ENCODE measurements at places on chromosomes 16 and 17.

DNA sequence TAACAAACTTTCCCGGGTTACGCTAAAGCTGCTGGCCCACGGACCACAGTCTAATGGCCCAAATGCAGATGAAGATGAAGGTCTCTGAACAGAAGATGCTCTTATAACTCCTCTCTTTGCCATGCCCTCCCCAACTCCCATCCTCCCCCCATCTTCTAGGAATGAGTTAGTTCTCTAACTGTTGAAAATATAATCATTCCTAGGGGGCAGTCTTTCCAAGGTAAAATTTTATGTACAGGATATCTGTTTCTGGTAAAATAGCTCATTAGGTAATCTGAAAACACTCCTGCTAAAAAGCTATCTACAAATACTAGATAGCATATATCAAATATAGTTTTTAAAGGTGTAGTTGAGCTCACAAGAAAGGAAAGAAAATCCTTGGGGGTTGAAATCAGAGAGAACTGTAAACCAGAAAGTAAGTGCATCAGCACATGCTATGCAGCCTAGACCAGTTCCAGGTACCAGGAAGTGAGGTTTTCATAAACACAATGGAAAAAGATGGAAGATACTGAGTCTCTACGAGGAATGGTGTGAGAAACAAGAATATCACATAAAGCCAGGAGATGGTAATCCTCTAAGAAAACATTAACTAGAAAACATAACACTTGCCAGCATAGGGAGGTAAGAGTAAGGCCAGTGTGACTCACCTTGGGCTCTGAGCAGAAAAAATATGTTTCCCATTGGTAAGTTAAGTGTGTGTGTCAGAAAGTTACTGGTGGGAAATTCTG lies 38.1 kb downstream of the CMC2 start:
- peak; percentile 31 for DNase-seq

- DNase-seq: peak; percentile 46
Observed at GRCh38 chr16:31880322-31880979, 6.8 kb downstream of the ZNF267 start.

GRCh38 chr17:69417545-69418483 lies 3.3 kb downstream of the MAP2K6 start:
- DNase-seq: no peak

DNA sequence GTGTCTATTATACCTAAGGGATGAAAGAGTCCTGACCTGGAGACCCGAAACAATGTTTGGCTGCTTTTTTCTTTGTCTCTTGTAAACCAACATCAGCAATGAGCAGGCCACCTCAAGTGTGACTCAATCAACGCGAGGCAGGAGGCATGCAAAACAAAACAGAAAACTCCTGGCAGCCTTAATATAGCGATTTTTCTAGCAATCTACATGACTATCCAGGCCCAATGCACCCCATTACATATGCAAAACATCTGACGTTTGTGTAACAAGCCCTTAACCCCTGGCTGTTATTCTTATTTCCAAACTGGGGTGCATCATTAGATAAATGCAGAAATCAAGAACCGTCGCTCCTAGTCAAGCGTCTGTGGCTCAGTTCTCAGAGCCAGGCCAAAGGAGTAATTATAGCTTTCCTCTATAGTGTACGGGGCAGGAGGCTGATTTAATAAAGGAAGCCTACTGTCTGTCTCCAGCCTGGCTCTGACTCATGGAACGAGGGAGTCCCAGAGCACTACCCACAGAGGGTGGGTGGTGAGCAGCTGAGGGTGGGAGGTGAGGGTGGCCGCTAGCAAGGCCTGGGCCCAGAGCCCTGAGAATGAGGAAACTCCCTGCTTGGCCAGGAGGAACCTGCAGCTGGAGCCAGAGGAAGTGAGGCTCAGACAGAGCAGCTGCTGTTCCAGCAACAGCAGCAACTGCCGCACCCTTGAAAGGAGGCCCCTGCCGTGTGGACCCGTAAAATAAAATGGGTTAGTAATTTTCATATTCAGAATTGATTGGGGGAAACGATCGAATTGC lies 43.9 kb downstream of the CHD9 start:
- peak; percentile 95 for DNase-seq

- peak; percentile 71 for DNase-seq
Observed at GRCh38 chr17:61294777-61295176, 104.9 kb upstream of the TBX2 start.

- DNase-seq: no peak
Observed at GRCh38 chr16:57661936-57662906, 5.9 kb upstream of the ADGRG3 start.

DNA sequence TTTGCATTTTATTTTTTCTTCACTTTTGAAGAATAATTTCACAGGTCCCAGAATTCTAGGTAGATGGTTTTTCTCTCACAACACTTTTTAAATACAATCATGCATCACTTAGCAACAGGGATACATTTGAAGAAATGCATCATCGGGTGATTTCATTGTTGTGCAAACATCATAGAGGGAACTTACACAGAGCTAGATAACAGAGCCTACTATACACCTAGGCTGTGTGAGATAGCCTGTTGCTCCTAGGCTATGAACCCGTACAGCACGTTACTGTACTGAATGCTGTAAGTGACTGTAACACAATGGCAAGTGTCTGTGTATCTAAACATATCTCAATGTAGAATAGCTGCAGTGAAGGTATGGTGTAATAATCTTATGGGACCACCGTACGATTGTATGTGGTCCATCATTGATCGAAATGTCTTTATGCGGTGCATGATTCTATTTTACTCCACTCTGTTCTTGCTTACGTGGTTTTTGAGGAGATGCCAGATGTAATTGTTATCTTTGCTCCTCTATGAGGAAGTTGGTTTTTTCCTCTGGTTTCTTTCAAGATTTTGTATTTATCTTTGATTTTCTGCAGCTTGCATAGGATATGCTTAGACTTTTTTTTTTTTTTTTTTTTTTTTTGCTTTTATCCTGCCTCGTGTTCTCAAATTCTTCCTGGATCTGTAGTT lies 35.5 kb upstream of the TMEM92 start:
- DNase-seq: no peak

GRCh38 chr16:84616515-84616914 lies 1.4 kb downstream of the COTL1 start:
- no peak for DNase-seq
